ENCODE measurements at places on chromosomes 11 and 22.

DNA sequence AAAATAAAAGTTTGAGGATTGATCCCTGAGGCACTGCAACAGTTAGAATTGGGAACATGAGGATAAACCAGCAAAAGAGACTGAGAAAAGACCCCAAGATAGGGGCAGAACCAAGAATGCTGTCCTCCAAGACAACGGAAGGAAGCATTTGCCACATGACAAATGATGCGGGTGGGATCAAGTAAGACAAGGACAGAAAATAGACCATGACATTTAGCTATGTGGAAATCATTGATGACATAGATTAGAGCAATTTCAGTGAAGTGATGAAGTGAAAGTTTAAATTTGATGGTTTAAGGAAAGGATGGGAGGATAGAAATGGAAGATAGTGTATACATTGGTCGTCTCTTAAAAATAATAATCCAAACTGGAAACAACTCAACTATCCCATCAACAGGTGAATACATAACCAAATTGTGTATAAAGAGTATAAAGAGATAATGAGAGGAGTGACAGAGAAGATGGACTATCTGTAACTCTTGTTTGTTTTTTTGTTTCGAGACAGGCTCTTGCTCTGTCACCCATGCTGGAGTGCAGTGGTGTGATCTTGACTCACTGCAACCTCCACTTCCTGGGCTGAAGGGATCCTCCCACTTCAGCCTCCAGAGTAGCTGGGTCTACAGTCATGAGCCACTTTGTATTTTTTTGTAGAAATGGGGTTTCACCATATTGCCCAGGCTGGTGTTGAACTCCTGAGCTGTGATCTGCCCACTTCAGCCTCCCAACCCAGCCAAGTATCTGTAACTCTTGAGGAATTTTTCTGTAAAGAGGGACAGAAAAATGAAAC lies 48.7 kb upstream of the FDX1 start:
- DNase-seq = no peak

DNA sequence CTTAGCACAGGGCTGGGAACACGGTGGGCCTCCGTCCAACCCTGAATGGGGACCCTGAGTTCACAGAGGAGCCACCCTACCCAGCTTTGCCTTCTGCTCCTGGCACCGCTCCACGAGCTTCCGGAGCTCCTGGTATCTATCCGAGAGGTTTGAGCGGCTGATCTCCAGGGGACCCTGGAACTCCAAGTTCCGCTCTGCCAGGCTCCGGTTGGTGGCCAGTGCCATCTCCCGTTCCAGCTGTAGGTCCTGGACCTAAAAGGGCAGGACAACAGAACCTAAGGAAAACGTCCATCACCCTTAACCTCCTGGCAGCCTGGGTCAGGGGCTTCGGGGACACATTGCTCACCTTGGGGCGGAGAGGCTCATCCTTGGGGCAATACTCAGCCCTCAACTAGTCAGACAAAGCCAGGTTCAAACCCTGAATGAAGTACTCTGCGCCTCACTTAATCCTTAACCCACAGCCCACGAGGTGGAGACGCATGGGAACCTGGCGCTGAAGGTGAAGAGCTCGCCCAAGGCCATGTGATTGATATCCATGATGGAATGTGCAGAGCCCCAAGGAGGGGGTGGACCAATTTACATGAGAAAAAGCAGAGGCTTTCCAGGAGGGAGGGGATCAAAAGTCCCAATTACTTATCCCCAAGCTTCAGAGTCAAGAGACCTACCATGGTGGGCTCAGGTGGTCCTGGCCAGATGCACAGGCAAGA lies 27.1 kb downstream of the VPS37C start:
- DNase-seq = no peak

GRCh38 chr11:17812865-17813187 lies 78.2 kb downstream of the KCNC1 start:
- no peak for DNase-seq

DNA sequence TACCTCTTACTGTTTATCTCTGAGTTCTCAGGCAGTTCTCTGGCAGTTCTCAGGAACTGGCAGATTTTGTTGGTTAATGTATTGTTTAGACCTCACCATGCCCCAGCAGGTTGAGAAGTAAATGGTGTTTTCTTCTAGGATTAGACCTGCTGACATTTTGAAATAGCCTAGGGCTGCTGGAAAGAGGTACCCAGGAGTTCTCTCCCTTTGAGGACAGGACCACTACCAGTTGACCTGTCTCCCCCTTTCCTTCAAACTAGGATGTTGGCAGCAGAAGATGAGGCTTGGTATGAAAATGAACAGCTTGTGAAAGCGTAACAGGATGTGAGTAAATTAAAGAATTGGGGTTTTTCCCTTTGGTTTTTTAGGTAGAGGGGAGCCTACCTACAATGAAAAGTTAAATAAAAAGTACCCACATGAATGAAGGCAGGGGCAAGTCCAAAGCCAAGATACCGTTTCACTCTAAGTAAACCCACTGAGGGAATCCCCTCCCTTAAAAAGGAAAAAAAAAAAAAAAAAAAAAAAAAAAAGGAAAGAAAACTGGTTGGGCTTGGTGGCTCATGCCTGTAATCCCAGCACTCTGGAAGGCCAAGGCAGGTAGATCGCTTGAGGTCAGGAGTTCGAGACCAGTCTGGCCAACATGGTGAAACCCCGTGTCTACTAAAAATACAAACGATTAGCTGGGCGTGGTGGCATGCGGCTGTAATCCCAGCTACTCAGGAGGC lies 96.2 kb downstream of the PDHX start:
- DNase-seq = peak; percentile 50

DNA sequence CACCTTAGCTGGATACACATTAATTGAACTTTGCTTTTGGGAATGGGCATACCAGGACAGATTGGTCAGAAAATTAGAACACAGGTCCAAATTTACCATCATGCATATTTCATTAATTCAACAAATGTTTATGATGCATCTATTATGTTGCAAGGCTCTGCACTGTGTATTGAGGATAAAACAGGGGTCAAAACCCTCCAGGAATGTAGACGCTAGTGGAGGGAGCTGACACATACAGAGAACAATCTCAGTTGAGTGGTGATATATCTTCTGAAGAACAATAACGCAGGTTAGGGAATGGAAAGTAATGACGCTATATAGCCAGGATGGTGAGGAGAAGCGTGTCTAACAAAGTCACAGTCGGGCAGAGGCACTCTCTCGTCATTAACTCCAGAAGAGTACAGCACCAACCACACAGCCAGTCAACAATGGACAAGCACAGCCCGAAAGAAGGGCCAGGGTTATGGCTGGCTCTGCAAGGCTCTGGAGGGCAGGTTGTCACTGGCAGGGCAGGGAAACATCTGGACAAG lies 3.8 kb downstream of the FLI1 start:
- no peak for DNase-seq

GRCh38 chr11:123654566-123655081 lies at the start of gene SCN3B:
TSS of gene SCN3B (minus strand) at chr11:123654624. CDS start at chr11:123653801, 823 bp downstream.
- peak; percentile 10 for DNase-seq

- DNase-seq = no peak
Observed at GRCh38 chr22:48581796-48582469, 1245.7 kb downstream of the BRD1 start.

All from CD4-positive, CD25-positive, alpha-beta regulatory T cell (primary cell).